ENCODE measurements at places on chromosomes 7 and 10.

GRCh38 chr7:54885285-54885684 is 126.3 kb upstream of the SEC61G start:
- DNase-seq: no peak

GRCh38 chr10:89085153-89085552 is 94.6 kb downstream of the FAS start:
- no peak for DNase-seq

- no peak for DNase-seq
These were observed 291.0 kb downstream of the RNLS start for GRCh38 chr10:88292185-88292514.

GRCh38 chr7:4807598-4808016 is 32.2 kb downstream of the AP5Z1 start:
- no peak for DNase-seq

DNA sequence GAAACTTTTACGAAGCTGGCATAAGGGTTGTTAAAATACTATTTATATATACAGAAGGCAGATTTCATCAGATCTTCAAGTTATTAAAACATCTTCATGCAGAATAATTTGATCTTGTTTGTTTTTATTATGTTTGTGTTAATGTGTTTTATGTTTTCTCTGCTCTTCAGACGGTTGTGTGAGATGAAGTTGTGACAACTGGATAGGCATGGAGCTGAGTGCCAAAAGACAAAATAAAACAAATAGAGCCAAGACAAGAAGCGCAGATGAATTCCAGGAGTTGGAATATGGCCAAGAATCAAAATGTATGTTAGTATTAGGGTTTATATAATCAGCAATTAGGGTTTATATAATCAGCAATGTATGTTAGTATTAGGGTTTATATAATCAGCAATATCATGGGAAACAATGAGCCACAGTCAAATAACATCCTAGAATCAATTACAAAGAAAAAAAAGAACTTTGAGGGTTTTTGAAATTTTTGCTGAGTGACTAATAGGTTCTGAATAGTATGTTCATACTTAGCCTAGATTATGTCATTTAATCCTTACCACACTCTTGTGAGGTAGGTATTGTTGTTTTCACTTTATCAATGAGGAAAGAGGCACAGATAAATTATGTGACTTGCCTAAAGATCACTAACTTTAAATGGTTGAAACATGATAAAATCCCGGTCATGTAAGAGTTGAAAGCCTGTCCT is 488.0 kb upstream of the STEAP1 start:
- no peak for DNase-seq

DNA sequence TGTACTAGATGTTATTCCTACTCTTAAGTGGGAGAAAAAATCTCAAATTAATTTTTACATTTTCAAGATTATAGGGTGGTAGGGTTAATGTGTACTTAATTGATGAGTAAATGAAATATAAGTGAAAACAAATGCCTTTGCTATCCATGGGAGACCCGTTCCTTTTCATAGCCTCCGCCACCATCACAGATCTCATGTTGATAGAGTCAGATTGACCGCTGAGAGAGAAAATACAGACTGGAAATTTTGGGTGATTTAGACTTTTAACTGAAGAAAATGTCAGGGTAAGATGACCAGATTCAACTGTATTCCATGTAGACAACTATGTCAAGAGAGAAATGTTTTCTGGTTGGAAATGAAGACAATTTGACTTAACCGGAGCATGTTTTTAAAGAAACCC is 446.2 kb downstream of the AUTS2 start:
- no peak for DNase-seq

- no peak for DNase-seq
These were observed 202.9 kb downstream of the ZNF248 start for GRCh38 chr10:37654466-37654865.

DNA sequence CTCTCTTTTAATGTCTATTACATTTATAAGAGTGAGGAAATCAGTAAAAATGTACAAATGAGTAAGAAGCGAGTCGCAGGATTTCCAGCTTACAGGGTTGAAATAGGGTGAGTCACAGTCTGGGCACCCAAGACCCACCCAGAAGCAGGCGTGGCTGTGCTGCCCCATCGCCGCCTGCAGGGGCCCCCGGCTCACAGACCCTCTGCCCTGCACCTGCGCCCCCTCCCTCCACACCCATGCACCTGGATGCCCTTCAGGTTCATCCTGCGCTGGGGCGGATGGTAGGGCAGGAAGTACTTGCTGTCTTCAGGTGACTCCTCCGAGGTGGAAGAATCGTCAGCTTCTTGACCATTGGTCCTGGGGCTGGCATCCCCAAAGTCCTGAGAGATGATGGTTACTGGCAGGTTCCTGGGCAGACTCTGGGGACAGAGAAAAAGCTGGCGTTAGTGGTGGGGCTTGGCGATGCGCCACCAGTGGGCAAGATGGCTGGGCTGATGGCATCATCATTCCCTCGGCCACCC is 90.2 kb upstream of the GNA12 start:
- no peak for DNase-seq

DNA sequence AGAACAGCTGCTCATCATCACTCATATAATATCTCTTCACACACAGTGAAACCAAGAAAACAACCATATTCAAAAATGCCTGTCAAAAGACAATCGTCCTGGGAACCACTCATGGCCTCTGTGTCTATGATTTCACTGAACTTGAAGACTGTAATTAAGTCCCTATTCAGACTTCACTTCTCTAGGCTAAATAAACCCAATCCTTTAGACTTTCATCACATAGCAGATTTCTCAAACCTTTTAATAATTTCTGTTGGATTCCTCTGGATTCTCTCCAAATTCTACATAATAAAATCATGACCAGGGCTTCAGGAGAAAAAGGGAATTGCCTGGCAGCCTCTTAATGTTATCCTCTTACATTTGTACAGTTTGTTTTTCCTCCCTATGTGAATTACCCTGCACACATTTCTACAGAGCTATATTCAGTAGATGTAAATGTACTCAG is 201.1 kb downstream of the LRRN3 start:
- no peak for DNase-seq

GRCh38 chr7:103687272-103687671 is 241.3 kb upstream of the SLC26A5 start:
- no peak for DNase-seq

DNA sequence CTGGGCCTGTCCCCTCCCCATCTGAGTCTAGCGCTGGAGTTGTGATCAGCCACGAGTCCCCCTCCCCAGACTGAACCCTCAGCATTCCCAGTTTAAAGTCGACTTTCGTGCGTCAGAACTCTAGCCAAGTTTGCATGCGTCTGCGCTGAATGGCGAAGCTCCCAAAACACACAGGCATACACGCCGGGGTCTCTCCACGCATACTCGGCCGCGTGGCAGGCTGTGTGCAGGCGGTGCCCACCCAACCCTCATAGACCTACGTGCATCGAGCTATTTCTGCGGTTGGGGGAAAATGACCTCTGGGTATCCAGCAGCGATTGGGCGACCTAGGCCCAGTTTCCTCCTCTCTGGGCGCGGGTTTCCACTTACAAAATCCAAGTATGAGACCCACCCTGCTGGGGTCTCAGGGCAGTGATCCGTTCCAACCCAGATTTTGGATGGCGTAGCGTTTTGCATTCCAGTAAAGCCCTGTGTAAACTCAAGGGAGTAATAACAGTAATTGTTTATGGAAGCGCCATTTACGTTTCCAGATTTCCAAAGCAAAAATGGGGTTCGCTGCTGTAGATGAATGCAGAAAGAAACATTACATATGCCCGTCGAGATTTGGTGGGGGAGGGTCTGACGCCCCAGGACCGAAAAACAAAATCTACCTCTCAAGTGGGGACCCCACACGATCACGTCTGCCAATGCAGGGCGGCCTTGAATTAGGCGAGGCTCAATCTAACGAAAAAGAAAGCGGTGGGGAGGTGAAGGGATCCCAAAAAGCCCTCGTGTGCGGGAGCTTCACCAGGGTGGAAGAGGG is 2.0 kb upstream of the HMX3 start:
- DNase-seq: no peak

DNA sequence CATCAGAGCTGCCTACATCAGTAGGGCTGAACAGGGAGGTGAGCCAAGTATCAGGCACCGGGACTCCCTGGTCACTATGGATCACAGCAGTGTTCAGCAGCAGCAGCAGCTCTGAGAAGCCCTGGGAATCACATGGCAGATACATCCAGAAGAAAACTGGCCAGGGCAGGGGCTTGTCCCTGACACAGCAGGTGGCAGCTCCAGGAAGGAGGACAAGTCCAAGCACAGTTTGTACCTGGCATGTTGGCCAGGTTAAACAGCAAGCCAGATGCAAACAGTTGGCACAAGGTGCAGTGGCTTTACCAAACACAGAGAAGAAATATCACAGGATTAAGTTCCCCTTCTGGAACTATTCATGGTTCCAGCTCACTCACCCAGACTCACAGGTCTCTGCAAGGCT is 139.4 kb downstream of the KCNMA1 start:
- DNase-seq: no peak

GRCh38 chr7:44380831-44381493 is 55.6 kb upstream of the CAMK2B start:
- DNase-seq: no peak

GRCh38 chr10:31580646-31581045 is 261.6 kb downstream of the ZEB1 start:
- DNase-seq: no peak

- no peak for DNase-seq
These were observed 117.2 kb upstream of the GLCCI1 start for GRCh38 chr7:7851381-7851780.

- DNase-seq: no peak
These were observed 163.3 kb downstream of the CPED1 start for GRCh38 chr7:121151774-121152221.

- no peak for DNase-seq
These were observed 21.5 kb downstream of the GUSB start for GRCh38 chr7:65960351-65961074.

DNA sequence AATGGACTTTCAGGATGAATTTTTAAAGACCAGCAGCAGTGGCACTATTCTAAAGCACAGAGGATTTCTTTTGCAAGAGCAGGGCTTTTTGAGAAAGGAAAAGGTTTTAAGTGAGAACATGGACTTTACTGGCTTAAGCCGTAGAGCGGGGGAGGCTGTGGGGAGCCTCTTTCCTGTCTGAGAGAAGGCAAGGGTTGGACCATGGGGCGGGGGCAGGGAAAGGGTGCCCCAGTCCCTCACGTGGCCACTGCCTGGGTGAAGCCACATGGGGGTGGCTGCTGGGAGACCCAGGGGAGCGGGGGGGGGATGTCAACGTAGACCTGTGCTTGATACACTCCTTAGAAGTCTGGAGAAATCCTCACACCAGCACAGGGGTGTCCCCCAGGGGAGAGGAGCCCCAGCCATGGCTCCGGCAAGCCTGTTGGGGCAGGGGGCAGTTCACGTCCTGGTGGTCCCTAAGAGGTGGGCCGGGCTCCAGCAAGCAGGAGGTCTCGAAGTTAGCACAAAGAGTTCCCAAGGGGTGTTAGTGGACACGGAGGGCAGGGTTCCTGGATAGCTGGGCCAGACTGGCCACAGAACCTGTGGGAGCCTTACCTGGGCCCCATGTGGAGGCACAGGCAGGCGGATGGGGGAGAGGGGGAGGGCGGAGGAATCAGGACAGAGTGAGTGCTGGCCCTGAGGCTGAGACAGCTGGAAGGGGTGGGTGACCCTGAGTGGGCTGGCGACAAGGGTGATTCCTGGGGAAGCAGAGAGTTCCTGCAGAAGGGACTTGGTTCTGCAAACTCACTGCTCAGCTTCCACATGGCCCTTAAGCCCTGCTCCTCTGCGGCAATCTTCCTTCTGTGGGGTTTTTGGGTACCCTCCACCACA is 36.9 kb upstream of the ELFN1 start:
- DNase-seq: no peak

DNA sequence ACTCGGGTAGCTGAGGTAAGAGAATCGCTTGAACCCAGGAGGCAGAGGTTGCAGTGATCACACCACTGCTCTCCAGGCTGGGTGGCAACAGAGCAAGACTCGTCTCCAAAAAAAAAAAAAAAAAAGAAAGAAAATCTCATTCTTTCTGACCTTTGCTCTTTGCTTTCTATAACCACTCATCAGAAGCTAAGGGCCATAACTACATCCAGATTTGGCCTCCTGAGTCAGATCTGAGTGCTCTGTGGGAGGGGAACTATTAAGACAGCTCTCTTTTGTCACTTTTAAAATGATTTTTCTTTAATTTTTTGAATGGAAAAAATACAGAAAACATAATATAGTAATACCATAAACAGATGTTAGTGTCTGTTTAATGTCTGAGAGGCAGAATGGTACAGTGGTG is 210.1 kb downstream of the KIAA1217 start:
- no peak for DNase-seq

DNA sequence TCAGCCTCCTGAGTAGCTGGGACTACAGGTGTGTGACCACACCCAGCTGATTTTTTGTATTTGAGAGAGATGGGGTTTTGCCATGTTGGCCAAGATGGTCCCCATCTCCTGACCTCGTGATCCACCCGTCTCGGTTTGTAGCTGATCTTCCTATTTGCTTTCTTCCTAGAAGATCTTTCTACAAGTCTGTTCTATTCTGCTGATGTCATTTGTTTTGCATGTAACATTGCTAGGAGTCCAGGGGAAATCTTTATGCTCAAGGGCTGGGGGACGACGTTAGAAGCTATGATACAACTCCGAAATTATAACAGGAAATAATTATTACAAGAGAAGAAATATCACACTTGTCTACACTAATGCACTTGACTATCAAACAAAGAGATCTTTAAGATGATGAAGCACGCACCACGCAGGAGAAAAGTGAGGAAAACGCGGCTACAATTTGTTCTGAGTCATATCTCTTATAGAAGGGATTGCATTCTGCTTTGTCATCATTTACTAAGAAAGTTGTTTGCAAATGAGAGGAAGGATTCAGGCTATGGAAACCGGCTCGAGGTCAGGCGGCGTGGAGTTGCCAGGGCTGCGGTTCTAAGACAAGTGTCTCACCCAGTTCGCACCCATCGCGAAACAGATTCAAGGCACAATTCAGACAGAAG is 103.0 kb upstream of the CARD11 start:
- DNase-seq: no peak

DNA sequence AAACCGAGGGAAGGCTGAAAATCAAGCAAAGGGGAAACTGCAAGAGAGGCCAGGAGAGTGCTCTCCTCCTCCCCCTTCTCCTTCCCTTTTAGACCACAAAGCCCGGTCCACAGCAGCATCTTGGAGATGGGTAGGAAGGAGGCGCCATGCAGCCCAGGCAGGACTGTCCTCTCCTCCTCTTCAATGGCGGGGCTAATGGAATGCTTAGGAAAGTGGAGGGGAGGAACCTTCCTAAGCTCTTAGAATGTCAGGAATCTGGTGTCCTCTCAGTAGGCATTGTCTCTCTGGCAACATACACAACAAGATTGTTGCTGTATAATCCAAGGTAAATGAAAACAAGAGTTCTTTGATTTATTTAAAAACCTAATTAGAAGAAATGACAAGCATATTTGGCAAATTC is 185.1 kb downstream of the DGKI start:
- no peak for DNase-seq

- no peak for DNase-seq
These were observed 59.7 kb downstream of the ZNF365 start for GRCh38 chr10:62433901-62434300.

GRCh38 chr10:61943674-61944378 is 42.3 kb downstream of the ARID5B start:
- DNase-seq: no peak

DNA sequence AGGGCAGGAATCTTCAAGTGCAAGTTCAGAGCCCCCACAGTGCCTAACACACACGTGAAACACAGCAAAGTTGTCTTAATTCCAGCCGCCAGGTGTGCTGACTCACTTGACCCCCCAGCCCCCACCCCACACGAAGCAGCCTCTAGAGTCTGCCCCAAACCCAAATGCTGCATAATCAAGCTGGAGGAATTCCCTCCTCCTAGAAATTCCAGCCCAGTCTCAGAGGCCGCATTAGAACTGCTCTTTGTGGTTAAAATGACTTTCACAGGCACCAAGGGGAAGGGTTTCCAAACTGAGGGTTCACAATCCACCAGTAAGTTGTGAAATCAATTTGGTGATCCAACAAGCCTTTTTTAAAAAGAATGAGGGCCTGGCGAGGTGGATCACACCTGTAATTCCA is 67.0 kb upstream of the PLXNA4 start:
- no peak for DNase-seq
